ENCODE measurements at places on chromosomes 4 and X.

DNA sequence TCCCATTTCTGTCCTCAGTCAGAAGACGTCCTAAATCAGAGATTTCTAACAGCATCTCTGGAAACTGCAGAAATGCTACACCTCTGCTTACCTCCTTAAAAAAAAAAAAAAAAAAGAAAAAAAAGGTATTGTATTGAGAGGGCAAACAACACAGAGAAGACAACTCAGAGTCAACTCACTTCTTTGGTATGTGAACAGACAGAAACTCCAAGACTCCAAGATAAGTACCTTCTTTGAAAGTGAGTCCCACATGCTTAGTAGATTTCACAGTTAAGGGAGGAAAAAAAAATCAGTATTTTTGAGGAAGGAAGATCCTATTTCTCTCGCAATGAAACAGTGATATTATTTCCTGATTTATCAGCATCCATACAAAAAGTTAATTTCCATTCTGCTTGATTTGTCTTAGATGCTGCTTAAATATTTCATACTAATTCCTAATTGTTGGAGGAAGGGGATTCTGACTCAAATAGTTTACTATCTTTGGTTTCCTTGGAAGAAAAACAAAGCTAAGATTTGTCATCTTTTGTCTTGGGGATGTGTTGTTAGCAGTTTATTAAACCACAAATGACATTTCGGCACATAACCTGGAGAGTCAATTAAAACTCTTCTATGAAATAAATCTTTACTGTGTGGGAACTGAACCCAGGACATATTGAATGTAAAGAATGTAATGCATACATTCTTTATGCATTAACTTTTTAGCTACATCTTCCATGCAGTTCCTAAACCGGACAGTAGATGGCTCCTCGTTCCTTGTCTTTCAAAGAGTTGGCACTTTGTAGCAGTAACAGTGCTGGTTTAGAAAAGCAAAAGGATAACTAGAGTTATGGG lies 4.7 kb downstream of the RASGEF1B start:
- no peaks in the 10 kb centered on the region for H3K27me3 ChIP-seq
- peak overlapping the region; percentile 75 for H3K27ac ChIP-seq
- peaks cover 11% of the 10 kb centered on the region for H3K36me3 ChIP-seq
- H3K4me3 ChIP-seq: no peak overlapping the region

GRCh38 chr4:163109967-163110366 lies 56.7 kb downstream of the NAF1 start:
- no peak for DNase-seq
- no peaks in the 10 kb centered on the region for H3K36me3 ChIP-seq
- H3K27me3 ChIP-seq: no peaks in the 10 kb centered on the region
- peak overlapping the region; percentile 43 for H3K27ac ChIP-seq
- no peak overlapping the region for H3K4me3 ChIP-seq

DNA sequence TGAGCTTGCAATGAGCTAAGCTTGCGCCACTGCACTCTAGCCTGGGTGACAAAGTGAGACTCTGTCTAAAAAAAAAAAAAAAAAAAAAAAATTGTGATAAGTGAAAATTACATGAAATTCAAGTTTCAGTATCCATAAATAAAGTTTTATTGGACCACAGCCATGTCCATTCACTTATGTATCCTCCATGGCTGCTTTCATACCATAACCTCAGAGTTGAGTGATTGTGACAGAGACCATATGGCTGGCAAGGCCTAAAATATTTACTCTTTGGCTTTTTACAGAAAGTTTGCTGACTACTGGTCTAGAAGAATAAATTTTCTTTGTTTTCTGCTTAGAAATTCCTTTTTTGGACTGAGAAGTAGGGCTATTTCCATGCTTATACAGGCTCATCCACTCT lies 11.8 kb upstream of the SHISA3 start:
- H3K27me3 ChIP-seq: peaks cover 8% of the 10 kb centered on the region
- no peak for DNase-seq
- H3K36me3 ChIP-seq: peaks cover 4% of the 10 kb centered on the region
- no peak overlapping the region for H3K4me3 ChIP-seq
- H3K27ac ChIP-seq: no peak overlapping the region

DNA sequence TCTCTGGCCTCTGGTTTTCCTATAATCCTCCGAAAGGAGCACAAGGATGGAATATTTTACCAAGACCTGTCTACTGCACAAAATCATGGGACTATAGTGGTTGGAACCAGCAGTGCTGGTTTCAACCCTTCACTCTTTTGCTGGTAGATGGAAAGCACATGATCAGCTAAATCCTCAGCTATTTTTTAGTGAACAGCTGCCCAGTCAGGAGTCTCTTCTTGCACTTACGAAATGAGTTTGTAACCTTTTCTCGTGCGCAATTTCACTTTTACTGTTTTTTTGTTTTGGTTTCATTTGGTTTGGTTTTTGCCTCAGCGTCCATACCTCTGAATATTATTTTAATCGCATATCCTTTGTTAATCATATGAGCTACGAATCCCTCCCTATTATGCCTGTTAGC lies 418.5 kb upstream of the CPEB2 start:
- DNase-seq: no peak
- peaks cover 8% of the 10 kb centered on the region for H3K27me3 ChIP-seq
- H3K4me3 ChIP-seq: no peak overlapping the region

DNA sequence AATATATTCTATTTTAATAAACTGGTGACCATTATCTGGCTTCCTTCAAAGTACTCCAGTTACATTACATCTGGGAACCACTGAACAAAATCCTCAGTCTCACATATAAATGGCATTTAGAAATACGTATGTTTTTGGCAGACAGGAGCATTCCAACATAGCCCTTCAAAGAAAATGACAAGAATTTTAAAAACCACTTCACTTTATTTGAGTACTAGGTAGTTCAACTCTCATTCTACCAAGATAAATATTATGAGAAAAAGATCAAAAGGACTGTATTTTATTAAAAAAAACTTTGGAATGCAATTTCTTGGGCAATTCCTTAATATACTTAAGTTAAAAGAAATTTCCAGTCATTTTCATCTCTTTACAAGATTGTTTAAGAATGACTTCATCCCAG lies 17.6 kb downstream of the TNIP3 start:
- no peak for DNase-seq
- H3K27me3 ChIP-seq: no peaks in the 10 kb centered on the region
- no peak overlapping the region for H3K4me3 ChIP-seq
- no peaks in the 10 kb centered on the region for H3K36me3 ChIP-seq
- no peaks in the 10 kb centered on the region for H3K4me1 ChIP-seq

DNA sequence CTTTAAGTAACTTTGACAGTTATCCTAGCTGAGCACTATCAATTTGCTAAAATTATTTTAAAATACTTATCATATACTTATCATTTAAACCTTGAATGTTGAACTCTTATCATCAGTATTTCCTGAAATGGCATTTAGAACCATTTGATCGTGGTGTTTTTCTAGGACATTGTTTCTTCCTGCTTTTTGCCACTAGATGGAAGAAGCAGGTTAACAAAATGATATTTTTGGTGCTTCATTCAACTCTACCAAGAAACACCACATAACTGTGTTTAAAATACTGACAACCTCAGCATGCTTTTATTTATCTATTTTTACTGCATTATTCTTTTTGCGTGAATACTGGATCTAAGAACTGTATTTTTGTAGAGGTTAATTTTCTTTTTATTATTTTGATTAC lies 44.6 kb downstream of the C4orf33 start:
- H3K4me1 ChIP-seq: no peaks in the 10 kb centered on the region
- no peak overlapping the region for H3K4me3 ChIP-seq
- H3K27me3 ChIP-seq: peaks cover 4% of the 10 kb centered on the region
- H3K27ac ChIP-seq: no peak overlapping the region
- no peak for DNase-seq
- H3K36me3 ChIP-seq: no peaks in the 10 kb centered on the region

DNA sequence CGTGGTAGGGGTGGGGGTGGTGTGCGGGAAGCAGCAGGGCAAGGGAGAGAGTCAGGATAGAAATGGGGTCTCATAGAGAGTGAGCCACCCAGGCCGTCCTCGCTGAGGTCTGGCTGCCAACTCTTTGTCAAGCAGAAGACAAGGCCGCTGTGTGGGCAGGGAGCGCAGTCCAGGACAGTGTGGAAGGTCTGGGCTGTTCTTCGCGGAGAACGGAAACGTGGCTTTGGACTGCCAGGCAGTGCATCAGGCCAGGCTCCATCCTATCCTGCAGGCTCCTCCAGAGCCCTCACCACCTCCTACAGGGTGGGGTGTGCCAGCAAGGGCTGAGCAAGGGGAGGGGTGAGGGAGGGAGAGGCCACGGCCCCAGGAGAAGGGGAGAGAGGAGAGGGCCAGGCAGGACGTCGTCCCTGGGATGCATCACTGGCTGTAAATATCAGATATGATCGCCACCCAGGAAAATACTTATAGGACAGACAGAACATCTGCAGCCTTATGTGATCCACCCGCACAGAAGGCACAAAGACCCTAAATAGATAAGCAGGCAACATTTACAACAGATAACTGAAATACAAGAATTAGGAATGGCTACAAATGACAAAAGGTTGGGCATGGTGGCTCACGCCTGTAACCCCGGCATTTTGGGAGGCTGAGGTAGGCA lies 85.3 kb downstream of the ABLIM2 start:
- no peaks in the 10 kb centered on the region for H3K4me1 ChIP-seq
- H3K27me3 ChIP-seq: peaks cover 3% of the 10 kb centered on the region
- H3K27ac ChIP-seq: no peak overlapping the region
- H3K4me3 ChIP-seq: no peak overlapping the region
- peaks cover 3% of the 10 kb centered on the region for H3K36me3 ChIP-seq
- DNase-seq: no peak

- no peaks in the 10 kb centered on the region for H3K27me3 ChIP-seq
- DNase-seq: no peak
- H3K36me3 ChIP-seq: no peaks in the 10 kb centered on the region
- H3K4me1 ChIP-seq: no peaks in the 10 kb centered on the region
- H3K27ac ChIP-seq: no peak overlapping the region
Measured at GRCh38 chr4:19496756-19497155, 754.9 kb upstream of the SLIT2 start.

DNA sequence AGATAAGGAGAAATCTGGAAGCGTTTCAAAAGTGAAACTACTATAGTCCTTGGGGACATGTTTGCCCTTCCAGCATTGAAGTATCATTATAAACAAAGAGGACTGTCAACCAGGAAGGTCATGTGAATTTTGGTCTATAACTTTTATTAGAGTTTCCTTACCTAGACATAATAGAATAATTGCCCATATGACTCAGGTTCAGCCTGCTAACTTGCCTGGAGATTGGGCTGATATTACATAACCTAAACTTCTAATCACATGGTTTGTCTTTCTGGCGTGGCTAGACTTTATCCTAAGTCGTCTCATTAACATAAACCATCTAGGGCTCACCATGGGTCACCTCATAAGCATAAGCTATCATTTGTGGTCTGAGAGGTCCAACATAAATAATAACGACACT lies 775.9 kb downstream of the CENPC start:
- H3K27ac ChIP-seq: no peak overlapping the region
- DNase-seq: no peak
- H3K4me3 ChIP-seq: no peak overlapping the region

- no peaks in the 10 kb centered on the region for H3K4me1 ChIP-seq
- no peak for DNase-seq
- H3K27ac ChIP-seq: no peak overlapping the region
- no peaks in the 10 kb centered on the region for H3K36me3 ChIP-seq
- no peak overlapping the region for H3K4me3 ChIP-seq
Measured at GRCh38 chr4:137417676-137418075, 114.6 kb downstream of the PCDH18 start.

GRCh38 chrX:74420196-74421035 lies 877 bp upstream of the SLC16A2 start:
- H3K36me3 ChIP-seq: no peaks in the 10 kb centered on the region
- peak; percentile 17 for DNase-seq
- H3K4me3 ChIP-seq: peak overlapping the region; percentile 89

- peaks cover 17% of the 10 kb centered on the region for H3K4me1 ChIP-seq
- no peaks in the 10 kb centered on the region for H3K27me3 ChIP-seq
- H3K36me3 ChIP-seq: peaks cover 19% of the 10 kb centered on the region
- H3K4me3 ChIP-seq: no peak overlapping the region
- no peak overlapping the region for H3K27ac ChIP-seq
Measured at GRCh38 chr4:10091531-10092181, 24.9 kb downstream of the WDR1 start.

DNA sequence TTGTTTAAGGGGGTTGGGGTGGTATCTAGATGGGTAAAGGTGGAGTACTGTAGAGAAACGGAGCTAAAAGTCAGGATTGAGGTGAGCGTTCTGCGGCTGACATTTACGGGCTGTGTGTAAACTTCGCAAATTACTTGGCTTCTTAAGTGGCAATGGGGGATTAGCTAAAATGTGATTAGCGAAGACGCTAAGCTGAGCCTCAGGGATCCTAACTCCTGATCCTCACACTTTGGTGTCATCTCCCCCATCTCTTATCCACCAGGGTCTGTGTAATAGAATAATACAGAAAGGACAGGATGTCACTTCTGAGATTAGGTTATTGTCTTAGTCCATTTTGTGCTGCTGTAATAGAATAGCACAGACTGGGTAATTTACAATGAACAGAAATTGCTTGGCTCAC lies 10.6 kb upstream of the FAT1 start:
- no peaks in the 10 kb centered on the region for H3K27me3 ChIP-seq
- H3K4me1 ChIP-seq: no peaks in the 10 kb centered on the region
- no peak overlapping the region for H3K27ac ChIP-seq
- DNase-seq: no peak

DNA sequence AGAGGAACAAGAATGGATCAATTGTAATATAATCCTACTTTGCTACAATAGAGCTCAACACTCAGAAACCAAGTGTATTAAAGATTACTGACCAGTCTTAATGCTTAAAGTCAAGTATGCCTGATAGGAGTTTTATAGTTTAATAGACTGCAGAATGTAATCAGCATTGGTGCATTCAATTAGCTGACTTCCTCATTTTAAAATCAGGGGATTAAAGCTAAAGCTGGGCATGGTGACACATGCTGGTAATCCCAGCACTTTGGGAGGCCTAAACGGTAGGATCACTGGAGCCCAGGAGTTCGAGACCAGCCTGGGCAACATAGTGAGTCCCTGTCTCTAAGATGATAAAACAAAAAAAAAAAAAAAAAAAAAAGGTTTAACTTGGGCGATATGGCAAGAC lies 10.8 kb downstream of the HNRNPDL start:
- no peak overlapping the region for H3K27ac ChIP-seq
- H3K4me3 ChIP-seq: no peak overlapping the region
- H3K4me1 ChIP-seq: peaks cover 11% of the 10 kb centered on the region
- H3K27me3 ChIP-seq: no peaks in the 10 kb centered on the region
- no peak for DNase-seq

DNA sequence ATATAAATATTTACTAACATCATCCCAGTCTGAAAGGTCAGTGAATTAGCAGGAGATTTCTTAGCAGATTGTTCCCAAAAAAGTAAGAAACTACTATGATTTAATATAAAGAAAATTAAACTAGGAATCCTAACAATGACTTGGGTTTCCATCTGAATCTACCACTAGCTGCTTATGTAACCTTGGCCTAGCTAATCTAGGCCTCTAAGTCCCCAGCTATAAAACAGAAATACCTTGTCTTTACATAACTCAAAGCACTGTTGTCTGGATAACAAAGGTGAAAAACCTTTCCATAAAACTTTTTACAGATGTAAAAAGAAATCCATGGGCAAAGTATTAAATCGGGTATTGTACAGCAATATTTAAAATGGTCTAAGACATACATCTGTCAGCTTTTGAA lies 3.0 kb downstream of the FBXL5 start:
- H3K4me1 ChIP-seq: peaks cover 27% of the 10 kb centered on the region
- H3K36me3 ChIP-seq: peaks cover 2% of the 10 kb centered on the region
- DNase-seq: no peak

GRCh38 chrX:11770320-11770719 lies 12.3 kb downstream of the MSL3 start:
- DNase-seq: no peak
- H3K4me3 ChIP-seq: no peak overlapping the region
- H3K27me3 ChIP-seq: no peaks in the 10 kb centered on the region
- no peak overlapping the region for H3K27ac ChIP-seq
- H3K4me1 ChIP-seq: peaks cover 11% of the 10 kb centered on the region

Data from memory B cell (primary cell).